ENCODE measurements at places on chromosomes 7 and 10. TPM values are rescaled to one million over a fixed set of nuclear protein-coding genes. Genes with fewer than 3 reads are reported as not detected.

PKD2L1 gene
- total RNA-seq, result not detected

AKR1C4 gene
- total RNA-seq, result not detected

STOX1 gene
- 2.7 TPM for total RNA-seq

NODAL gene
- total RNA-seq, result 29.9 TPM

GIMAP8 gene
- not detected for total RNA-seq

POT1 gene
- 44.0 TPM for total RNA-seq

HTR5A gene
- total RNA-seq, result not detected

SEMA4G gene
- 8.5 TPM for total RNA-seq

CYP3A7 gene
- not detected for total RNA-seq

GRCh38 chr7:12607134-12607533 lies 36.6 kb downstream of the SCIN start:
- DNase-seq, result no peak

GRCh38 chr10:30063099-30063498 lies 3.7 kb upstream of the JCAD start:
- no peak for DNase-seq

DNA sequence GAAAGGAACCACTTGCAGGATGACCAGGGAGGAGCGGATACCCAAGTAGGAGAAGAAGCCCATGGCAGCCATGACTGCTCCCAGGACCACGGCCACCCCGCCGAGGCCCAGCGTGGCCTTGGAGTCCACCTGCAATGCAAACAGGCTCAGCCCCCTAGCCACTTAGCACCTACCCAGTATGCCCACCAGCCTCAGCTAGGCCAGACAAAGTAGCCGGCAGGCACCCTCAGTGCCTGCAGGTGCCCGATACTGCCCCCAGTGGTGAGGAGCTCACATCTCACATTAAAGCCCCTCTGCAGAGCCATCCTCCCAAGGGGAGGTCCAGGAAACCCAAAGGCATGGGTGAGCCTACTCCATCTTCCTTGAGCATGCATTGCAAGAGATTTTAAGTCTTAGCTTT lies 6.6 kb downstream of the NPC1L1 start:
- peak; percentile 86 for DNase-seq

DNA sequence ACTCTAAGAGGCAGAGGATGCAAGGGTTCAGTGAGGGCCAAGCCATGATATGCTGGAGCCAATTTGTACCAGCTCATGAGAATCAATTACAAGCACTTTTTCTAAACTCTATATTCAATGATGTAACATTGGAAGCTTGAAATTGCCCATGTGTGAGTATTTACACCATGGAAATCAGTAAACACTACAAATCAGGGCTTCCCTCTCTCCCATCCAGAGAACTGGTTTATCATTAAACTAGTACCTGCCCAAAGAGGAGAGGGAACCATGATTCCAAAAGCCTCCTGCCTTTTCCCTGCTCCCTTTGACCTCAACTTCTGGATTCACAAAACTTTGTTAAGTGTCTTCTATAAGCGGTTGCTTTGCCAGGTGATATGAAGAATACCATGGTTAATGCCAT lies 52.5 kb upstream of the BICC1 start:
- no peak for DNase-seq

DNA sequence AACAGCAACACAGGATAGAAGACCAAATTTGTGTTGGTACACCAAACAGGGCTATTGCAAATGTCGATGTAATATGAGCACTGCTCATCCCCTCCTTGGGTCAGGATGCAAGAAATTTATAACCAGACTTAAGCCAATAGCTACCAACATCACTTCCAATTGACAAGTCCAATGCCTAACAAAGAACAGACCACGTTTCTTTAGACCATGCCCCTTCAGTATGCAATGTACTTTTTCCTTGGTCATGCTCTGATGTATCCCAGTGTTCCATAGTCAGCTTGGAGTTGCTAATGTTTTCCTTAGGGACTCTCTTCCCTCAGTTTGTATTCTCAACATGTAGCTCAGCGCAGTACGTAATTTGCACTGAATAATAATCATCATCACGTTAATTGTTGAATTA lies 7.8 kb downstream of the CACNA2D1 start:
- no peak for DNase-seq

- DNase-seq, result no peak
These were observed 247.3 kb downstream of the PARD3 start for GRCh38 chr10:34567659-34568253.

- DNase-seq, result no peak
These were observed 1.4 kb downstream of the NDUFB8 start for GRCh38 chr10:100528123-100528886.

DNA sequence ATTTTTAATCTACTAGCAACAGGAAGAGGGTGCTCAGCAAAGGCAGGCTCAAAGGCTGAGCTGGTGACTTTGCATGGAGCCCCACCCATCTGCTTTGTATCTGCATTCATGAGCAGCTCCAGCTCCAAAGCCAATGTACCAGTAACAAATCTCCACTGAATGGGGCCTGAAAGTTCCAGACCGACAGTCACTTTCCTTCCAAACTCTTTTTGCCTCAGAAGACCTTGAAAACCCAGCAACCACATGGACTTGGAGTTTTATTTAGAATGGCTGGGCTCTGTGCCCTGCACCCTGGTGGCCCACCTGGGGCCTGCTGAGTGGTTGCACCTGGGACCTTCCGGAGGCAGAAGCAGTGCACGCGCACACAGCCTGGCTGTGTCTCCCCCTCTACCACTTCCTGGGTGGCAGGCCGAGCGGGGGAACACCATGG lies 195.0 kb upstream of the PLXNA4 start:
- DNase-seq, result peak; percentile 21

DNA sequence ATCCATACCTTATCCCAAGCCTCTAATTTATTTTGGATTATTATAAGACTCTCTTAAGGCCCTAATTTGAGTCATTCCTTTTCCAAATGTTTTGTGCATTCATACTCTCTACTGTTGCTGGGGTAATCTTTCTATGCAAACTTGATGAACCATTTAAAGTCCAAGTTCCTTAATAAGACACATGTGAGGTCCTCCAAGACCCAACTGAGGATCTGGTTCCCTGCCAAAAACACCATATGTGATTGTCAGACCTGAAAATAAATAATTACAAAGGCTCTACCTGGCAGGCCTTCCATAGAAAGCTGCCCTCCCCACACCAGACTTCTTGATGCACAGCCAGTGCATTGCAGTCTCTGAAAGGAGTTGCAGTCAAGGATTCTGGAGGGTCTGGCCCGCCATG lies 257.9 kb upstream of the AKR1E2 start:
- DNase-seq, result no peak

DNA sequence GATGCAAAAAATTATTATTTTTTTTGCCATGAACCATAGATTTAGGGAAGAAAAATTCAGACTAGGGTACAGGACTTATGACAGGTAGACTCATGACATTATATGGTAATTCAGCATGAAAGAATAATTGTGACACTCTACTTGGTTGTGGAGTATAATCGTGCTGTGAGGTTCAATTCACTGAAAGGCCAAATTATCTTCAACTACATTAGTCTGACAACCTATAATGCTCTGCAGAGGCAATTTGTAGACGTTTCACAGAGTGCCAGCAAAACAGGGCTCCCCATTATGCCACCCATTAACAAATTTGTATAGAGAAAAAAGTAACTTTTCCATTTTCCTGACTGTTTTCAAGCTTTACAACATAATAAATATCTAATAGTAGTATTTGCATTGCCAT lies 292.6 kb downstream of the LRMDA start:
- DNase-seq, result no peak

GRCh38 chr10:6786579-6787031 lies 206.5 kb upstream of the PRKCQ start:
- DNase-seq, result no peak

DNA sequence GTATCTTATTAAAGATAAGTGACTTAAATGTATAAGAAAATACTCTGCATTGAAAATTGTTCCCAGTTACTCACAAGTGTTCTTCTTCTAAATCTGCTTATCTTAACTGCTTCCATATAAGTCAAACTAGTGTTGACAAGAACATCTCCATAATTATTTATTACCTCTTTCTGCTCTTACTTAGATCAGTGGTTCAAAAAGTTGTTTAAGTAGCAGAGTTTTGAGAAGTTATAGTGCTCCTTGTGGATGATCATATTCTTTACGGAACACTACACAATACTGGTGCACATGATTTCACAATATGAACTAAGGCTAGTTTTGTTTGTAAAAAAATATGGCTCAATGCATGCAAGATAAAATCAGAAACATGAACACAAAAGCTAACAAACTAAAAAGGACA lies 168.4 kb downstream of the SEMA3D start:
- DNase-seq, result no peak

DNA sequence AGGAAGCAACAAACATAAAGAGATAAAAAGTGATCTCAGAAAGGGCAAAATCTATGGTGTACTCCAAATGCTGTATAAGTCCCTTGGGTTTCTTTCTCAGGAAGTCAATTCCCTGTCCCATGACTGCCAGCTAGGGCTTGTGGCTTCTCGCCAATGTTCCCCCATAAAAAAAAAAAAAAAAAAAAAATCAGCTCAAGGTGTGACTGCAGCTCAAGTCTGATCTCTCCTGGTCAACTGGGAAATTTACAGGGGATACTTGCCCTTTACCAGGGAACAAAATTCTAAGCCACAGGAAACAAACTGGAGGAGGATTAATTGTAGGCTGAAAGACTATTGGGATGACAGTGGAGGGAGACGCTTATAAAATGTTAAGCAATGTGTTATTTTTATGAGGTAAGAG lies 76.0 kb downstream of the PCGF5 start:
- DNase-seq, result peak; percentile 71

DNA sequence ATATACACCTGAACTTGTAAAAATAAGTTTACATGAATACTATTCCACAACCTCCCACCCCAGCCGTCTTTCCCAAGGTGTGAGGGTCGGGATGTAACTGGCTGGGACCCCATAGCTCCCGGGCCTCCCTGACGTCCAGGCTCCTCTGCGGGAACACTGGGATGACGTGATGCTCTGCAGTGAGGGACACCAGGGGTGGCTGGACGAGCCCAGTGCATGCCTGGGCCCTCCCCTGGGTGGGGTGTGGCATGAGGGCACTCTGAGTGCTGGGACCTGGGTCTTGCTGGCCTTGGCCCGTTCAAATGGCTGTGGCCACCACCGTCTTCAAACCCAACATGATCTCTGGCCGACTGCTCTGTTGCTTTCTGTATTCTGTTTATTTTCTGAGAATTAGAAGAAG lies 182.4 kb downstream of the DNAJB6 start:
- DNase-seq, result no peak

DNA sequence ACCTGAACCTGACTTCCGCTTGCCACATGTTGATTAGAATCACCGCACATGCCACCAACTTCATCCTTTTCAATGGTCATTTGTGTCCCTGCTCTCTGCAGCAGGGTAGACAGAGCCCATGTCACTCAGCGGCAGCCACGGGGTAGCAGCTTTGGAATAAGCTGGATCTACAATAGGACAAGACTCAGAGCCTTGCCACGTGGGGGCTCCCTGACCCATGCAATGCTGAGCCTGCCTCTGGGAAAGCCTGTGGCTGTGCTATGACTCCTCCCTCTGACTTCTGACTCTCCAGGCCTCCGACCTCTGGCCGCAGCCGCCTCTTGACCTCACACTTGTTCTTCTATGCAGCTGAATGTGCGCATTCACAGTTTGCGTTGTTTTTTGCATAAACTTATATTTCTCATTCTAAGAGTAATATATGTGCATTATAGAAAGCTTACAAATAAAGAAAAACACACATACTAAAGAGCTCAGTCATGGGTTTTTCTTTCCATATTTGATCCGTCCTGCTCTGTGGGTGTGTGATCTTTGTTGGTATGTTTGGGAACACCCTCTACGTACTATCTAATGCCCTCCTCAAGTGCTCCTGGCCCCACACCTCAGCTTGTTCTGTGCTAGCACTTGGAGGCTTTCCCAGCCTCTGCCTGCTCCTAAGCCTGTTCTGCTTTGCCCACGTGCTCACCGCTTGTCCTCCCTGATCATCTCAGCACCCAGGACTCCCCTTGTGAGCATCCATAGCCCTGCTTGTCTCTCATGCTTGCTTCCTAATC lies 198.0 kb upstream of the MKI67 start:
- peak; percentile 66 for DNase-seq

DNA sequence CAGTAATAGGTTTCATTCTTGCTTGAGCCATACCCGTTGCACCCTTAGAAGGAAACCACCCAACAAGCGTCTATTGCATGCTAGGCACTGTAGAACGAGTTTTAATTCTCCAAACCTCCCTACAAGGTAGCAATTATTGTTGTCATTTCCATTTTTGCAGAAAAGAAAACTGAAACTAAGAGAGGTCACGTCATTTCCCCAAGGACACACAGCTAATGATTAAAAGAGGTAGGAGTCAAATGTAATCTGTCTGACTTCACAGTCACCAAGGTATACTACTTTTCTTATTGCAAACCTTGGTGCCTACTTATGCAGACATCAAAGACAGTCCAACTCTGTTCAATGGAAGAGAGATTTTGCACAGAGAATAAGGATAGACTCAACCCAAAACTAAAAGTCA lies 49.1 kb upstream of the C1QL3 start:
- DNase-seq, result no peak

DNA sequence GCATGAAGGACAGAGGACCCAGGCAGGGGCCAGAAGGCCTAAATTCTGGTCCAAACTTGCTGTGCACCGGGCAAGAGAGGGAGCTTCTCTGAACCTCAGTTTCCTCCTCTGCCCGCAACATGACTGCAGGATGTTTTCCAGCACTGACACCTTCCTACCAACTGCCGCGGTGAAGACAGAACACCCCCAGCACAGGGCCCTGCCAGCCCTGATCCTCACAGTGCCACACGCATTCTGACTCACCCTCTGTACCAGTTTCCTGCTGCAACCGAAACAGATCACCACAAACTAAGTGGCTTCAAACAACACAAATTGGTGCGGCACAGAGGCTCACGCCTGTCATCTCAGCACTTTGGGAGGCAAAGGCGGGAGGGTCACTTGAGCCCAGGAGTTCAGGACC lies 18.1 kb downstream of the MAD1L1 start:
- no peak for DNase-seq

- no peak for DNase-seq
These were observed 251.2 kb downstream of the BAMBI start for GRCh38 chr10:28928484-28928883.

GRCh38 chr10:17003151-17003550 lies 126.5 kb downstream of the CUBN start:
- DNase-seq, result no peak

All from GM23338 (cell line).